Fibroblast of the aortic adventitia (primary cell): ENCODE measurements at places on chromosomes 7 and 10. TPM values are rescaled to one million over a fixed set of nuclear protein-coding genes. Genes with fewer than 3 reads are reported as not detected.

- DNase-seq, result no peak
Measured at GRCh38 chr10:12902851-12903358, 98.6 kb downstream of the CCDC3 start.

DNA sequence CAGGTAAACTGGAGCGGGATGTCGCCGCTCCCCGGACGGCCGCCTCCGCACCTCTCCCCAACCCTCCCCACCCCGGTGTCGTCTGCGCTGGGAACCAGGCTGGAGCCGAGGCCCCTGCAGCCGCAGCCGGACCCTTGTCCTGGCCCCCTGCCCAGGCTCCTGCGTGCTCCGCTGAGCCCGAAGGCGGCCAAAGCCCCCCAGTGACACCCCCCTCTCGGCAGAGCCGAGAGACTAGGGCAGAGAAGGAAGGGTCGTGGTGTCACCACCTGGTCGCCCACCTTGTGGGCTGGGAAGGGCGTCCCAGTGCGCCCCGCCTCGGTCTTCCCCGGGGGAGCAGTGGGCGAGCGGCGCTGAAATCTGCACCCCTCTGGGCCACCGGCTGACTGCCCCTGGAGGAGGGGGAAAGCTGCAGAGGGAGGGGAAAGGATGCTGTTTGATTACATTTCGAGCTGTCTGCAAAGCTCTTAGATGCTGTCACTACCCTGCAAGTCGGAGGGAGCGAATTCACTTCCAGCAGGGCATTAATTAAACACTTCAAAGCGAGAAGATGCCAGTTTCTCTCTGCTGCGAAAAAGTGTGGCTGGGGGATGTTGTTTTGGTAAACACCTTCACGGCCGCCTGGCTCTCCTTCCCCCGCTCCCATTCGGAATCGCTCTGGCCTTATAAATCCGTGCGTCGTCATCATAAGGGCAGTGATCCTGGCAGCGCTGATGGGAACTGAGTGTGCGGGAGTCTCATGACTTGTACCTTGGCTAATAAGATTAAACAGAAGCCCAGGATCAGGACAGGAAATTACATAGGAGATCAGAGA is 622 bp downstream of the DYNC1I1 start:
- DNase-seq, result peak; percentile 8

- no peak for DNase-seq
Measured at GRCh38 chr10:97047083-97047736, 138.5 kb downstream of the SLIT1 start.

- DNase-seq, result no peak
Measured at GRCh38 chr7:107953265-107953923, 49.6 kb downstream of the LAMB1 start.

Gene ANXA8L1
- total RNA-seq, result 1.2 TPM in 1 of 2 replicates, not detected in the other

DNA sequence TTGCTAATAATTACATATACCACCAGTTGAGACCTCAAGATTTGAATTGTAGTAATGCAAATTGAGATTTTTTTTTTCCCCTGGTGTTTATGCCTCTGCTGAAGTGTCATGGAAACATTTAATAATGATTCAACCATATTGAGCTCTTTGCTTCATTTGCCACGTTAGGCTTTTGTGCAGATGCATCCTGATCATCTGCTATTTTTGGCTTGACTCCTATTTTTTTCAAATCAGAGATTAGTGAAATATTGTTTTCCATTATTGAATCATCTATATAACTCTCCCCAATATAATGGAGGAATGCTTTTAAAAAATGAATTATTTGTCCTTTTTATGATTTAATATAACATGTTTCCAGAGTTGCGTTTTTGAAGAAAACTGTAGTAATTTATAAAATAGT is 115.1 kb downstream of the SRI start:
- DNase-seq, result no peak

GRCh38 chr10:131982185-131982756 is 548 bp upstream of the BNIP3 start:
- DNase-seq, result no peak

GRCh38 chr7:7693881-7694280 is 24.5 kb downstream of the RPA3 start:
- DNase-seq, result peak; percentile 75

DNA sequence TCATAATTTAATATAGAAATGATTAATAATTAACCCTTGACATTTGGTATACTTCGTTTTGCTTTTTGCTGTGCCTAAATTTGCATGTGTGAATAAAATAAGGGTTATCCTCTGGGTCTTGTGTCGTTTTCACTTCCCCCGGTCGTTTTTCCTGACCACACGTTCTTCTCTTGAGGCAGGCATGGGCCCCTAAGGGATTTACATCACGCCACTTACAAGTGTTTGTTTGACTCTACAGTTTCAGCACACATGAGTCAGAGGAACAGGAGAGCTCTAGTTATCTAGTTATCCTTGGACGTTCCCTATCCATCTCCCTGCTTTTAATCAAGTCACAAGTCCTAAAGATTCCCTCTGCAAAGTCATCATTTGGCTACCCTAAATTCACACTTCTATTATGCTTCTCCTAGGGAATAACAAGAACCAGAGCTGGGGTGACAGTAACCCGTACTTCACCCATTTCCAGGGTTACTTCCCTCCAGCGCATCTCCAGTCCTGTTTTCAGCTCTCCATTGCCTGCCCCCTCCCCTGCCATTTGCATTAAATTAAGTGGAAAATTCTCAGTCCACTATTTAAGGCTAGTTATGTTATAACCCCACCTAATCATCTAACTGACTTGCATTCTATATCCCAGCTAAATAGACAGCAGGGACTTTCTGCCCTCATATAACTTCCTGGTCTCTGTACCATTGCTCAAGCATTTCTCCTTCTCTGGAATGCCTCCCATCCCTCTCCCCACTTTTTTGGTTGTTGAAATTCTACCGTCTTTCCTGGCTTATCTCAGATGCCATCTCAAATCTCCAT is 206.9 kb downstream of the PTEN start:
- DNase-seq, result no peak

- peak; percentile 47 for DNase-seq
Measured at GRCh38 chr7:90345595-90346335, 751 bp upstream of the GTPBP10 start.

Gene FAM25C
- not detected in 2 replicates for total RNA-seq

- peak; percentile 18 for DNase-seq
Measured at GRCh38 chr10:118754229-118754555, 578 bp downstream of the CACUL1 start.

- DNase-seq, result no peak
Measured at GRCh38 chr7:39088730-39089593, 111.3 kb downstream of the POU6F2 start.

DNA sequence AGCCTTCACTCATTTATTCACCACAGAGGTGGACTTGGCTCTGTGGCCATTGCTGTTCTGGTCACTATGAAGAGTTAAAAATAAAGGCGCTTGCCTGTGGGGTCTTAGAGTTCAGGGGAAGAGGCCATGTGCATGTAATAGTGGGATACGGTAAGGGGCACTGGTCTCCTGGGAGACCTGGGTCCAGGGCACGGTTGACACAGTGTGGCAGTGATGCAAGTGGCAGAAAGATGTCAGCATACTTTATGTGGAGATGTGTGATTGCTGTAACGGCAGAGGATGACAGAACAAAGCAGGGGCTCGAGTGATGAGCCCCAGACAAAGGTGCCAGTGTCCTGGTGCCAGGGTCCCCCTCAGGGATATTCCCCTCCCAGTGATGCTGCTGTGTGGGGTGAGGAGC is 8.6 kb downstream of the ZSCAN25 start:
- DNase-seq, result no peak

GRCh38 chr7:28332046-28332445 is 80.3 kb upstream of the CREB5 start:
- no peak for DNase-seq

- peak; percentile 25 for DNase-seq
Measured at GRCh38 chr7:81533931-81534330, 235.9 kb downstream of the HGF start.

DNA sequence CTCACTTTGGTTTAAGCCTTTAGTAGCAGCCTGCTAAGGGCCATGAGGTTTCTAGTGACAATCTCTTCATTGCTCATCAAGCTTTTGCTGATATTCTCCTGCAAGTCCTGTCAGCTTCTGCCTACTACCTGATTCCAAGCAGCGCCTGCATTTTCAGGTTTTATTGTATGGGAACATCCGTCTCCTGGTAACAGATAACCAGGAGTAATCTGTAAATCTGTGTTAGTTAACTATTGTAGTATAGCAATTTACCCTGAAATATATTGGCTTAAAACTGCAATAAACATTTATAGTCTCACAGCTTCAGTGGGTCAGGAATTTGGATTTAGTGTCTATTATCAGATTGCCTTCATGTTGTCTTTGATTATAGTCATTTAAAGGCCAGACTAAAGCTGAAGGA is 94.0 kb downstream of the MLLT10 start:
- DNase-seq, result no peak

DNA sequence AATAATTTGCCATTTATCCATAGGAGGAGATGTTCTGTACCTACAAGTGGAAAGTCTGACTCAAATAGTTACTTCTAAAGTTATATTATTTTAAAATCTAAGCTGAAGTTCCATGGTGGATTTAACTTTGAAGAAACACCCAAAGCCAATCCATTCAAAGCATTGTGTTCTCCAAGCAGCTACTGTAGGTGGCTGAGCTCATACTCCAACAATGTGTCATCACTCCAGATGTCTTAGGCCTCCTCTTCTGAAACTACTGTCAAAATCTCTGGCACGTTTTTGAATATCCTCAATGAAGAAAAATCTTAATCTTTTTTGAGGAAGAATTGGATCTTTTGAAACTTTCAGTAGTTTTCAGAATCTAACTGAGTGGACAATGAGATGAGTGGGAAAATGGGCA is 169.1 kb downstream of the PTEN start:
- DNase-seq, result peak; percentile 79

DNA sequence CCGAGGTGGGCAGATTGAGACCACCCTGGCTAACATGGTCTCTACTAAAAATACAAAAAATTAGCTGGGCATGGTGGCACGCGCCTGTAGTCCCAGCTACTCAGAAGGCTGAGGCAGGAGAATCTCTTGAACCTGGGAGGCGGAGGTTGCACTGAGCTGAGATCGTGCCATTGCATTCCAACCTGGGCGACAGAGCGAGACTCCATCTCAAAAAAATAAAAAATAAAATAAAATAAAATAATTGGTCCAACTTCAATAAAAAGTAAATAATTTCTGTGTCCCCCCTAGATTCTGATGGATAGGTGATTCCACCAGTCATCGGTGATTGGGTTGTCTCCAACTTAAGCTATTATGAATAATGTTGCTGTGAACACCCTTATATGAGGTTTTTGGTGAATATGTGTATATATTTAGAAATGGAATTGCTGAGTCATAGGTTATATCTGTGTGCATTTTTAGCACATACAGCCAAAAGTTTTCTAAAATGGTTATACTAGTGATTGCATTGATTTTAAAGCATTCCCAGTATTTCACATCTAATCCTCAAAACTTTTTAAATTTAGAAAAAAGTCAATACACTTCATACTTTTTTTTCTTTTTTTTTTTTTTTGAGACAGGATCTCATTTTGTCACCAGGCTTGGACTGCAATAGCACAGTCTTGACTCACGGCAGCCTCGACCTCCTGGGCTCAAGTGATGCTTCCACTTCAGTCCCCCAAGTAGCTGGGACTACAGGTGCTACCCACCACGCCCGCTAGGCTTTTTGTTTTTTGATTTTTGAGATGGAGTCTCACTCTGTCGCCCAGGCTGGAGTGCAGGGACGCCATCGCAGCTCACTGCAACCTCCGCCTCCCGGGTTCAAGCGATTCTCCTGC is 13.7 kb upstream of the SRPK2 start:
- peak; percentile 59 for DNase-seq

DNA sequence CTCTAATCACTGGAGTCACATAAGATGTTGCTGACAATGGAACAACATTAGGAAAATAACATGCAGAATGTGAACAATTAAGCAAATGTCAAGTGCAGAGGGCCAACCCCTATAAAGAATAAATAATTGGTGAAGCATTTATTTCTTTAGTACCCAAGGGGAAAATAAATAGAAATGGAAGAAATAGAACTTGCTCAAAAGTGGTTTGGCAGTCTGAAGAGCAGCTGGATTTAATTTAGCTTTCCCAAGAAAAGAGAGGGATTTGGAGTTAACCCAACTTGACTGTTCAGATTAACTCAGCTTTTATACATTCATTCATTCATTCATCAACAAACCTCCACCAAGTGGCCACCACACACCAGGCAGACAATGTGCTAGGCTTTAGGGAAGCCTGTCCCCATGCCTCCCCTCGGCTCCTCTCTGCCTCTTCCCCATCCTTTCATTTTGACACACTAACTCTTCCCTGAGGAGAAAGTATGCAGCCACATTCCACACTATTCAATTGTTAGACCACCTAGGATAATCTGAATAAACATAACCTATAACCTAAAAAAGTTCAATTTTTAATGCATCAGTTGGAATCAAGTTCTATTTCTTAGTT is 295.5 kb downstream of the AHR start:
- DNase-seq, result peak; percentile 86

DNA sequence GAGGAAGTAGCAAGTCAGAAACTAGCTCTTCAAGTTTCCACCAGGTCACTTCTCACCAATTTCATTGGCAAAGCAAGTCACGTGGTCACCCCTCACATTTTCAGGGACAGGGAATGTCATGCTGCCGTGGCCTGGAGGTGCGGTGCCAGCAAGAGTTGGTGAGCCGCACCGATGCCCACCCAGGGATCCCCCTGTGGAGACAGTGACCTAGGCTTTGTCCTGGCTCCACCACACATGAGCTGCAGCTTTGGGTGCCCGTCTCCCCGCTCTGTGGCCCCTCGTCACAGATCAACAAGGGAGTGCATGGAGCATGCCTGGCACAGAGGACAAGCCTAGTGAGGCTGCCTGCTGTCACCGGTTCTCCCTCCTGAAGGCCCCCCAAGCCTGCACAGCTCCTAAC is 226.7 kb upstream of the PPP2R2D start:
- DNase-seq, result no peak

GRCh38 chr10:60298408-60299389 is 91.0 kb downstream of the ANK3 start:
- DNase-seq, result no peak

GRCh38 chr7:95986178-95986764 is 213.9 kb downstream of the DYNC1I1 start:
- DNase-seq, result no peak

GRCh38 chr7:120979765-120980499 is 8.6 kb upstream of the CPED1 start:
- DNase-seq, result peak; percentile 67

Gene GRM8
- 0.36 TPM in 1 of 2 replicates, not detected in the other for total RNA-seq

- no peak for DNase-seq
Measured at GRCh38 chr7:484356-485101, 35.1 kb downstream of the PDGFA start.

- DNase-seq, result no peak
Measured at GRCh38 chr10:5282137-5282536, 82.6 kb upstream of the UCN3 start.

- no peak for DNase-seq
Measured at GRCh38 chr10:30285970-30286369, 63.1 kb downstream of the MTPAP start.

- DNase-seq, result no peak
Measured at GRCh38 chr7:84948634-84949033, 238.2 kb downstream of the SEMA3D start.

DNA sequence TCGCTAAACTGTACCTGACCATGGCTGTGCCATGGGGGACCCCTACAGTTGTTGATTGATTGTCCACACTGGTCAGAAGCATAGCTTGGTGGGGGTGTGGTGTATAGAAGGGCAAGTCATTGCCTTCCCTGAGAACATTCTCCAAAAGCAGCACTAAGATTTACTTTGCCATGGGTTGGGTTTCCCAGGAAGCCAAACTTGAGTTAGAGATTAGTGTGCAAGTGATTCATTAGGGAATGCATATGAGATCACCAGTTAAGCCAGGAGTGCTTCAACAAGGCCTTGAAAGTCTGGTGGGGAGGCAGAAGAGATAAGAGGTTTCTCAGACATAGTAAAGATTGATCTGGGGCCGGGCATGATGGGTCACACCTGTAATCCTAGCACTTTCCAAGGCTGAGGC is 21.4 kb upstream of the TPST1 start:
- peak; percentile 96 for DNase-seq
